Fibroblast of mammary gland (primary cell): ENCODE measurements at places on chromosomes 2 and 18.

- no peak for DNase-seq
Measured at GRCh38 chr2:59691518-59692190, 861.8 kb downstream of the BCL11A start.

DNA sequence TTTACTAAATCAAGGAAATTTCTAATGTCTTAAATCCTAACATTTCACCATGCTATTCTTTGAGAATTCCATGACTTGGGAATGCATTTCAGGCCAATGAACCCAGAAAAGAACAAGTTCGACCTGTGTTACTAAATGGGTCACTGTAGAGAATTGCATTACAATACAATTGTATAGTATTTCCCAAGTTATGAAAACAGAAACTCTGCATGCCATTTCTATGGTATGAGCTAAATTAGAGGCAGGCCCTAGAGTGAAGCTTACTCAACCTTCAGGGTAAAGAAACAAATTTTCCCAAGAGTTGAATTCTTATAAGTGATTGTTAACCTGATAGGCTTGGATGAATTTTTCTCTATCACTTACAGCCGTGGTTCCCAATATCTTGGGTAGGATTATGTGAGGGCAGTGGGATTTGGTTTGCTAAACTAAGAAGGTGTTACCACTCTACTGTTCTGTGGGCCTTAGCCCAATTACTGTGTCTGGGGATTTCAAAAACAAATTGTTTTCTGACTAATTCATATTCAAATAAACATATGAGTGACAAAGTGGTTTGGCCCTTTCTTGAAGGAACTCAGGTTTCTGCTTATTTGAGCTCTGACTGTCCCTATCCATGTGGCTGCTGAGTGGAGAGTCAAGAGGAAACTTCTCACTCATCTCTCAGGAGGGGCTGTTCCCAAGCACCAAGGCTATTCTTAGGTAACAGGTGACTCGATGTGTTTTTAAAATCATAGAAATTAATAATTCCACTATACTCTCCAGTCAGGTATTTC, 11.2 kb upstream of the SERPINB7 start:
- peak; percentile 66 for DNase-seq

- no peak for DNase-seq
Measured at GRCh38 chr2:195390686-195391321, 266.2 kb upstream of the SLC39A10 start.

DNA sequence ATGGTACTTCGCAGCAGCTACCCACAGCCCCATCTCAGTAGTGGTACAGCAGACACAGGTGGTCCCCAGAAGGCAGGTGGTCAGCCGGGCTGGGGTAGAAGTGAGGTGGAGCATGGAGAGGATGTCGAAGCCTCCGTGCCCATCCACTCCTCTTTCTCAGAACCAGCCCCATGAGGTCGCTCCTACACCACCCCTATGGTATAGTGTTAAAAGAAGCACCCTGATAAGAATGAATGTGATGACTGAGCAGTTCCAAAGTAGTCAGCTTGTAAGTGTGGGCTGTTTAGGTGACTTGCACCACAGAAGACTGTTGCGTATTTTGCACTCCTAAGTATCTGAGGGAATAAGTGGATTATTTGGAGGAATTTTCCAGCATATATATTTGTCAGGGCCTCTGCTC, 111.3 kb downstream of the WDSUB1 start:
- no peak for DNase-seq

DNA sequence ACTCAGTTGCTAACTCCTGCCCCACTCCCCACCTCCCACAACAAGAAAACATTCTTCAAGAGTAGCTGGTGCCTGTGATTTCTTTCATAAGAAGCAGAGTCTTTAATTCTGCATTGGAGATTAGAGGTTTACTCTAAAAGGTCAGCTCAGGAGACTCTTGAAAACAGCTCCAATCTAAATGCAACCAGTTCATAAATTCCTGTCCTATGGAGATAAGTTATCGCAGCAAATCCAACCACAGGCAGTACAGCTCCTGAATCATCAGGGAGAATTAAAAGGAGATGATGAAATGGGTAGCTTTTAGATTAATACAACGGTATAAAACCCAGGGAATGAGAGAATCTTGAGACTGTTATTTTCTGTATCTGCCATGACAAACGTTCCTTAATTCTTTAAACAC, 130.7 kb downstream of the SOCS6 start:
- peak; percentile 68 for DNase-seq

- peak; percentile 22 for DNase-seq
Measured at GRCh38 chr2:205586626-205587025, 95.7 kb upstream of the NRP2 start.

DNA sequence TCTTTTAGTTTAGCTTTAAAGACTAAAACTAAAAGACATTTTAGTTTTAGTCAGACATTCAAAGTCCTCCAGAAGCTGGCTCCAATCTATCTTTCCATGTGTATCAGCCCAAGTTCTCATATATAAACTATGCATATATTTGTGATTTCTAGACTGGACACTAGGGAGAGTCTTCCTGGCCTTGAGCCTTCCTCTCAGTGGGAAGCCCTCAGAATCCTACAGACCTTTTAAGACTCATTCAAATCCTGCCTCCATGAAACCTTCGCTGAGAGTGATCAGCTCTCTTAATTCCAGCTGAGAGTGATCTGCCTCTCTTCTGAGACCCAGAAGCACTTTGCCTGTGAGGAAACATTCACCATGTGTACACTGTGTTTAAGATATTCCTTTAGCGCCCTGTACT, 452.7 kb downstream of the TGIF1 start:
- DNase-seq: peak; percentile 16

DNA sequence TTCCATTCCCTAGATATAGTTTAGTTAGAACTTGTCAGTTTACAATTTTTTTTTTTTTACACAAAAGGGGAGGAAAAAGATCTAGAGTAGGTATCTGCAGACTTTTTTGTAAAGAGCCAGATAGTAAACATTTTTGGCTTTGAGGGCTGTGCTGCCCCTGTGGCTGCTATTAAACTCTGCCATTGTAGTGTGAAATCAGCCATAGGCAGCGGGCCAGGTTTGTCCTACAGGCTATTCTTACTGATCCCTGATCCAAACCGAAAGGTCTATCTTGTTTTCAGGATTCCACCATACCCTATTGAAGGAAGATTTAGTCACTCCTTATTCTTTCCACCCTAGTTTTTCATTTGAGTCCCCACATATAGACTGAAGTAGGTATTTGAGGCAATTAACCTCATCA, 203.4 kb downstream of the RND3 start:
- no peak for DNase-seq

DNA sequence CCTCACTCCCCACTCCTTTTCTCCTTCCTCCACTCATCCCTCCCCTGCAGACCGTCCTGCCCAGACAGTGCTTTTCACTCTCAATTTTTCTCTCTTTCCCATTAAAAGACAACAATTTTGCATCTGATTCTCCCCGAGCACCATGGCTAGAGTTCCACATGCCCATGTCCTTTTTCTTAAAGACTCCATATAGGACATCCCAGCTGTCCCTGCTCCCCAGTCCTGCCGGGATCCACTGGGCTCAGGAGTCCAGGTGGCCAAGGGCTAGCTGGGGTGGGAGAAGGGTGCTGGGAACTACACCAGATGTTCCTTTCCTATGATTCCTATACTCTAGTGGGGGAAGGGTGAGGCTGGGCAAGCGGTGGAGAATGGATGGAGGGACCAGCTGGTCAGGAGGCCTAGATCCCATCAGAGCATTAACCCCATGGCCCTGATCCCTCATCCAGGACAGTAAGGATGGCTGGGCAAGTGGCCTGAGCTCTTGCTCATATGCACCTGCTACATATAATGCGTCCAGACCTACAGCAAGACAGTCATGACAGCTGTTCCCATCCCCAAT, 52.8 kb upstream of the RMDN2 start:
- DNase-seq: no peak

GRCh38 chr2:146850746-146851145, 994.1 kb upstream of the ACVR2A start:
- peak; percentile 10 for DNase-seq

GRCh38 chr18:78796693-78797455, 182.7 kb upstream of the SALL3 start:
- DNase-seq: no peak

DNA sequence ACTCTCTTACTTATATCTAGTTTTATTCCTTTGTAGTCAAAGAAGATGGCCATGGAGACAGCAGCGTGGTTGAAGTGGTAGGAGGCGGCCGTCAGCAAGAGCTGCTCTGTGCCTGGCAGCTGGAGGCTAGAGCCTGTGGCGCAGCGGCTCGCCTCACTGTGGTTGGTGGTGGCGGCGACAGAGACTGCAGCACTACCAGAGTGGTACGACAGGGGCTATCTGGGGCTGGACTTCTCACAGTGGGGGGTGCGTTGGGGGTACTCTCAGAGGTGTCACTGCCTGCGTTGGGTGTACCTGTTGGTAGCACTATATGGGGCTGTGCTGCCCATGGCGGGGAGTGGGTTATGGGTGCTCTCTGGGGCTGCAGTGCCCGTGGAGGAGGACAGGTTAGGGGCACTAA, 8.5 kb upstream of the ANKRD62 start:
- DNase-seq: no peak

- DNase-seq: no peak
Measured at GRCh38 chr18:53422896-53423295, 801.6 kb downstream of the MBD2 start.

GRCh38 chr2:207399301-207399700, 130.5 kb upstream of the CREB1 start:
- DNase-seq: no peak

- no peak for DNase-seq
Measured at GRCh38 chr2:230879271-230879882, 14.6 kb downstream of the ITM2C start.

DNA sequence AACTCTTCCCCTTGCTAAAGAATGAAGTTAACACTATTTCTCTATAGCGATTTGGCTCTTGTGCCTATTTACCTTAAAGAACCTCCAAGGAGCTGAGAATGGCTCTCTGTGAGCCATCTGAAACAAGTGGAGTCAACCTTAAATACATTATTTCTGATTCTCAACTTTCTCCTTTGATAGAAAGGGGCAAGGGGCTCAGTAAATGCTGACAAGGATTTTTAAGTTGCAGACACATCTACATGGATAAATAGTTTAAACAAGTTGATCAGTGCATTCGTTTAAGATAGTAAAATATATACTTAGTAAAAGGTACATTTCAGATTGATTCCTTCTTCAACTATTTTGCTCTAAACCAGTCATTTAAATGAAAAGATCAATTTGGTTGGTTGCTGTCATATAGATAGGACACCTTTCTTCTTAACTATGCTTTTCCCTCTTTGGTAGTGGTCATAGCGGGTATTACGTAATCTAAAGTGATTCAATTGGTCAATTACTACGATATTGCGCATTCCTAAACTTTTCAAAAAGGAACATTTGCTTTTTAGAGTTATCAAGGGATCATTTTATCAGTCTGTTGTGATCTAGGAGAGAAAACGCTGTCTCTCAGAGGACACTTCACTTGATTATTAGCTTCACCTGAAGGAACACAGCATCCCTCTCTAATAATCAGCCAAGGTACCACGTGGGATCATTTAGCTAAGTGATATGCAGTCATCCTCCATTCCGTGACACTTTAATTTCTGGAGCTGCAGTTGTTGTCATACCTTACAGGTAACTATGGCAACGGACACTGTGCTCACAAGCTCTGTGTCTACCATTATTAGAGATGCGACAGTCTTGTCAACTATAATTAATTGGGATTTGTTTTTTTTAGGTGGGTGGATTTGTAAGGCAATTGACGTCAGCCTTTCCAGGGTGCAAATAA, 50.9 kb upstream of the KCNE4 start:
- no peak for DNase-seq

DNA sequence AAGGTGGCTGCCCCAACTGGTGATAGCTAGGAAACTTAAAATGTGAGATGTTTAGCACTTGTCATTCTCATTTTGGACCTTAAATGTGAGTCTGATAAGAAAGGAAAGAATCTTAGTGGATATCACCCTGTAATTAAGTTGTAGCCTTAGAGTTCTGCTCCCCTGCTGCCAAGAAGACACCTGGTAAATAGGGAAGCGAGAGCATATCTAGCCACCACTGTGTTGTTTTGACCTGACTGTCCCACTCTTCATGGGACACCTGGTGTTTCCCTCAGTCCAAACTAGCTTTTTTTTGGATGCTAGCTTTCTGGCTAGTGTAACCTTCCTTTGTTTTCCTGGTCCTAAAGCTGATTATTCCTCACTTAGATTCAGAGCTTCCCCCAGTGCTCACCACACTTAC, 357.6 kb downstream of the RAD51AP2 start:
- DNase-seq: no peak

GRCh38 chr2:100852999-100853908, 33.3 kb downstream of the NPAS2 start:
- peak; percentile 38 for DNase-seq
